ENCODE measurements at places on chromosomes 5 and 9.

DNA sequence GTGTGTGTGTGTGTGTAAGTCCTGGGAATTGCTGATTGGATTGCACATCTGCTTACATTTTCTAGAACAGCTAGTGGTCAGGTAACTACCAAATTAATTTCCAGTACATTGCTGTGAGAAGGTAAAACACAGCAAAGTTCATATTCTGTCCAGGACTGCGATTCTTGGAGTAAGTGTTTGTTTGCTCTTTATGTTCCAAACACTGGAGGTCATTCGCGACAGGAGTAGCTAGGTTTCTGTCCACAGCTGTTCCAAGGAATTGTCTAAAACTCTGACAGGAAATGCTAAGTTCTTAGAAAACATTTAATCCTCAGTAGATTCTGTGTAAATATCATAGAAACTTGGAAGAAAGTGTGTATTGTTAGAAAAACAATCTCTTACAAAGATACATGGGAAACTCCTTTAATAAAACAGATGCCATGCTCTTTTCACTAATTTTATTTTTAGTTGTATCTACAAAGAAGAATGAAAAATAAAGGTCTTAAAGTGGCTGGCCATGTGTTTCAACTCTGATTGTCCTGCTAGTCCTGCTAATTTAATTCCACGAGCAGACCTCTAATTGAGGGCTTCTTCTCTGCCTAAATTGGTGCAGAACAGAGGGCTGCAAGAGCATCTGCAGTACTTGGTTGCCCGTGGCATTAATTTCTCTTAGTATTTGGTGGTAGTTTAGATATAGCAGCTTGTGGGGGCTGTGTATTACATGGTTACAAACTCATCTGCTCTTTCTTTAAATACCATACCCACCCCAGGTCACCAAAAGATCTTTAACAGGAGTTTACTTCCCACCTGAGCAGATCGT is 464.5 kb downstream of the RASEF start:
- no peak for DNase-seq

DNA sequence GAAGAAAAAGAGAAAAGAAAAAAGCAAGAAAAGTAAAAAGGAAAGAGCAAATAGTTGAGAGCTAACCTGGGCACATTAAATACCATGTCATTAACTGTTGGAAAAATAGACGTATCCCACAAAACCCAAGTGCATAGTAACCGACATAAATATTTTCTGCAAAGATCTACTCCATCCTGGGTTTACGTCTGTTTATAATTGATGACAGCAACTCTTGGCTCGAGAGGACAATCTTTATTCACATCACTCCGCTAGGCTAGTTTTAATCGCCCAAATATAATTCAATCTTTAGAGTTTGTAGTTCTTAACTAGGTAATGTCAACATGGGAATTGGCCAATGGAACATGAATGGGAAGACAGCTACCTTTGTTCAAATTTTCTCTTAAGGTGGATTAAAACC is 321.7 kb upstream of the TNC start:
- DNase-seq: no peak

DNA sequence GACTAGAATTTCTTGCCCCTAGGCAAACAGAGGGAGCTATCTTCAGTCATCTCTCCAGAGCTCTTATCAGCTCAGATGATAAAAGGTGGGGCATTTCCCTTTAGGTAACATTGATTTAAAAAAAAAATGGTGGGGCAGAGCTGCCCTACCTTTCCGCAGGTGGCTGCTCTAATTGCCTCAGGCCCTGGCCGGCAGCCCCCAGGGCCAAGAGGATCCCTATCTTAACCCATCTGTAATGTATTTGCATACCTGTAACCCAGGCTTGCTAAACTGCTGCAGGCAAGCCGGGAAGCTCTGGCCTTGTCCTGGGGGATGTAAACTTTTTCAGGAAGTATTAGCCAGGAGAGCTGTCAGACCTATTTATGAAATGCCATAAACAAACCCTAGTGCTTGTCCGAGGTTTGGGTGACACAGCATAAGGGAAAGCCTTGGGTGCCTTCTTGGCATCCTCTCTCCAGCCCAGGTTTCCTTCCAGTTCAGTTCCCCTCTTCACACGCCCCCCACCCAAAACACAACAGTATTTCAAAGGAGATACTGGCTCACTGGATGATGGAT is 20.9 kb upstream of the ZSWIM6 start:
- no peak for DNase-seq

DNA sequence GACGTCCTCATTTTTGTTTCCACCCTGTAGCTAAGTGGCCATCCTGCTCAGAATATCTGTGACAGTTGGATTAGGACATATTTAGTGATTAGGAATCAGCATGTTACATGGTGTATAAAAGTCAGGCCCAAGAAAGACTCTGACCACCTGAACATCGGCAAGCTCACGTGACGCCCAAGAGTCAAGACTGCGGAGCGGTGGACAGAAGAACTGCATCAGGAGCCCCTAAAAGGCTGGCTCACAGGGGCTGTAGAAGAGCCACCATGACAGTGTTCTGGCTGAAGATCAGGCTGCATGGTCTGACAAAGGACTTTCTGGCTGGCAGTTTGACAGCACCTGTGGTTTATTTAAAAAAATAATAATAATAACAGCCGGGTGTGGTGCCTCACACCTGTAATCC is 185.3 kb downstream of the AUH start:
- DNase-seq: no peak

GRCh38 chr9:137227054-137227852 is at the start of gene RNF224:
Gene RNF224, plus strand, starts transcription at chr9:137227502. Its CDS starts 834 bp downstream, at chr9:137228336.
- peak; percentile 73 for DNase-seq

- DNase-seq: no peak
Measured at GRCh38 chr5:50672663-50673062, 6.2 kb downstream of the PARP8 start.

GRCh38 chr5:10555277-10555684 is 8.6 kb upstream of the ANKRD33B start:
- DNase-seq: no peak

DNA sequence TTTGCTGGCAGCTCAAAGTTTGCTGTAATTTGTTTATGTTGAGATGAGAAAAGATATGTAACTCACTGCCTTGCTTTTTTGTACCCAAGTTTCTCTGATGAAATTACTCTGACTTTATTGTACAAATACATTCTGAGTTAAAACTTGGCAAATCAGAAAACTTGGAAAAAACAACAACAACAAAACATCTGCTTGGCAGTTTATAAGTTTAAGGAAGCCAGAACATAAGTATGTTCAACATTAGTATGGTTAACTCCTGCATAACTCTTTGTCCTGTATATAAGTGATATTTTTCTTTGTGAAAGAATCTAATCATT is 233.1 kb downstream of the MAST4 start:
- DNase-seq: no peak

DNA sequence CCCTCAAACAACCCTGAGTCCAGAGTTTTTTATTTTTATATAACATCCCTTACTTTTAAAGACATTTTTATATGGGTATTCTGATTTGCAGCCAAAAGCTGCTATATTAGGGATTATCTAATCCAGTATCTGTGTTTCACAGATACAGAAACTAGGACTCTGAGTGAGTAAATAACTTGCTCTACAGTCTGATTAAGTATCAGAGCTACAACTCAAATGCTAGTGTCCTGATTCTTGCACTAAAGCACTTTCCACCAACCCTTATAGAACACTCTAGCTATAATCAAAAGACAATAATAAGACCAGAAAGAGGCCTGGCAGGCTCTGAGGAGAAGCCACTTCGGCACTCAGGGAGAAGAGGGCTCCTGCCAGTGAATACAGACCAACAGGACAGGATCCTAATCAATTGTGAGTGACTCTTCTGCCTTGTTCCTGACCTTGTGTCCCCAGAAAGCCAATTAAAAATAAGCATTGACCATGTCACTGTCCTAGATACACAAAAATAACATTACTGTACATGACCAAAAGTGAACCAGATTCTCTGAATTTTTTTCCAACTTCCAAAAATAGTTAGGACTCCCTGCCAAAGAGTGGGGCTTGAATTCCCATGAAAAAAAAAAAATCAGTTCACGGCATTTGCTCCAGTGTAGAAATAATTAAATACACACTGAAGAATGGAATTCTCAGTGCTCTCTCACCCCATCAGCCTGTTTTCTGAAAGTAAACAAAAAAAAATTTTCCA is 63.6 kb upstream of the MAP3K1 start:
- no peak for DNase-seq

DNA sequence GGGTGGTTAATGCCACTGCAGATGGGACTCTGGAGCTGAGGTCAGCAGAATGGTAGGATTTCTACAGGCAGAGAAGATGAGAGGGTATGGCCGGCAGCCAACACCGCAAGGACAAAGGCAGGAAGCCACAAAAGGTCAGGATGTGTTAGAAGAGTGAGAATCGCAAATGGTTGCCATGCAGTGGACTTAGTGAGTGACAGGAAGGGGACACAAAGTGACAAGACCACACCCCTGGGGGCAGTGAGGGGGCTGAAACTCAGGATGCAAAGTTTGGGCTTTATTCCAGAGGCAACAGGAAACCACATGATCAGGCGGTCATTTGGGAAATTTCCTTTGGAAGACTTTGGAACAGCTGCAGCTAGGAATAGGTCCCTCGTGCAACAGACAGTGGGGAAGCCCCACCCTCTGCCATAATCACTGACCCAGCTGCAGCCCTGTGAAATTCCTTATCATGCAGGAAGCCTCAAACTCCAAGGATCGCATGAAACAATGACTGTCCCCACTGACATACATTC is 14.2 kb upstream of the CCDC180 start:
- no peak for DNase-seq

DNA sequence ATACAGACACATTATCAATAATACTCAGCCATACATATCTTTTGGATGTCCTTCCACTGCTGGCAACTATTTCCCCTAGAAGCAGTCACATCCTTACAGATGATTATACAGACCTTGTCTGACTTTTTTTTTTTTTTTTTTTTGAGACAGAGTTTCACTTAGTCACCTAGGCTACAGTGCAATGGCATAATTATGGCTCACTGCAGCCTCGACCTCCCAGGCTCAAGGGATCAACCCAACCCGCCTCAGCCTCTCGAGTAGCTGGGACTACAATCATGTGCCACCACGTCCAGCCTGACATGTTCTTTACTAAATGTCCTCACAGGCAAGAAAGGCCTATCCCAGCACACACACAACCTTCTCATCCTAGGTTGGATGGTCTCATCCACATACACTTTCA is 24.0 kb downstream of the NR6A1 start:
- DNase-seq: no peak

DNA sequence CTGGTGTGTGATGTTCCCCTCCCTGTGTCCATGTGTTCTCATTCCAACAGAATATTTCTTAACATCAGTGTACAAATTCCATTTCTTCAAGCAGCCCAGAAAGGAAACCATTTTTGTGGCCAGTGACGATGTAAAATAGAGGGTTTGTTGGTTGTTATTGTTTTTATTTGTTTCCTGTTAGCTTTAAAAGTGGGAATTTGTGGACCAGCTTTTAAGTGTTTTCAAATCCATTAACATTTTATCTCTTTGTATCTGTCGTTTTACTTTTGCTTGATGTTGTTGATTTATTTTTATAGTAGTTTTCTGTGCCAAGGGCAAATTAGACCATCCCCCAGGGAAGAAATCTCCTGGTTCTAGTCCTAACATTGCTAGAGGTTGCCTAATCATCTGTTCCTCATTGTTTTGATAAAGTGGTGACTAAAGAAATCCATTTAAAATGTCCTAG is 100.0 kb downstream of the GDNF start:
- no peak for DNase-seq

GRCh38 chr5:128777052-128777451 is 188.2 kb upstream of the SLC27A6 start:
- DNase-seq: no peak

DNA sequence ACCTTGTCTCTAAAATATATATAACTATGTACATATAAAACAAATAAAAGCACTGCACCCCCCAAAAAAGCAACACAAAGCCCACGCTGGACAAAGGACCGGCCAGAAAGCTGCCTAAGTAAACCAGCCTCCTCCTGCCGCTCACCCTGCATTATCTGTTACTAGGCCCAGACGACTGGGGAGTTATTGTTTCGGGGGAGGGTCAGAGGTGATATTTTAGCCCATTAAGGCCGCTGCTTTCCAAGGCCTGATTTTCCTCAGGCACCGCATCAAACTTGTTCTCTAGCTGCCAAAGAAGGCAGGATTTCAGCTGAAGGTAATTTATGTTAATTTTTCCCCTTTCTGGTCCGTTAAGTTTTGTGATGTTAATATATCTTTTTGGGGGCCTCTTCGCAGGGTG is 44.0 kb upstream of the CTNNA1 start:
- no peak for DNase-seq

GRCh38 chr5:105924366-105924765 is 1746.4 kb downstream of the EFNA5 start:
- DNase-seq: no peak

DNA sequence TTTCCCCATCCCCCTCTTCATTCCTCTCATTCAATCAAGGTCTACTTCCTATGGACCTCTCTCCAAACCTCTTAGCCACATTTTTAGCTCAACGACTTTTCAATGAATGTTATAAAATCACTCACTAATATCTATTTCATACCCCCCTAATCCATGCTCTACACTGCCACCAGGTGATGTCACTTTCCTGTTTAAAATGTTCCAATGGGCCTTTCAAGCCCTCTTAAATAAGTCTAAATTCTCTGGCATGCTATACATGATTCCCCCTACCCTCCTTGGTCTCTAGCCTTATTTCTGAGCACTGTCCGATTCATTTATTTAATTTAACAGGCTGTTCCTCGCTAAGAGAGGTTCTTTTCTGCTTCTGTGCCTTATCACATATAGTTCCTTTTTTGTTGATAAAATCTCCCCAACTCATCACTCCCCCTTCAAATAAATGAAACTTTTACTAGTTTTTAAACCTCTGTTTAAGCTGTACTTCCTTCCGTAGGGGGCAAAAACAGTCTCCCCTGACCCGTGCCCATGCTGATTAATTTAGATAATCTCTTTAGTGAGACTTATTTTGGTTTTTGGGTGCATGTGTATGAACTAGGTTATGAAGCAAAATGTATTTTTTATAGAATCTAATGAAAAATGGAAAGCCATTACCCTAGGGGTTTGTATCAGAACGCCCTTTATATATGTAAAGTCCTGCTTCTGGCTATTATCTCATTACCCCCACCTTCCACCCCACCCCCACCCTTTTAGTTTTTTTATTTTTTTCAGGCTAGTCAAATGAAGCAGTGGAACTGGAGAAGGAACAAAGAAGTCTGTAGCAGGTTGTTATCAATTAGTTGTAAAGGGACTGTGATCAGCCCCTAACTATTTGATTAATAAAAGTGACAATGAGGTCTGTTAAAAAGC is 9.0 kb downstream of the ABHD17B start:
- DNase-seq: no peak

DNA sequence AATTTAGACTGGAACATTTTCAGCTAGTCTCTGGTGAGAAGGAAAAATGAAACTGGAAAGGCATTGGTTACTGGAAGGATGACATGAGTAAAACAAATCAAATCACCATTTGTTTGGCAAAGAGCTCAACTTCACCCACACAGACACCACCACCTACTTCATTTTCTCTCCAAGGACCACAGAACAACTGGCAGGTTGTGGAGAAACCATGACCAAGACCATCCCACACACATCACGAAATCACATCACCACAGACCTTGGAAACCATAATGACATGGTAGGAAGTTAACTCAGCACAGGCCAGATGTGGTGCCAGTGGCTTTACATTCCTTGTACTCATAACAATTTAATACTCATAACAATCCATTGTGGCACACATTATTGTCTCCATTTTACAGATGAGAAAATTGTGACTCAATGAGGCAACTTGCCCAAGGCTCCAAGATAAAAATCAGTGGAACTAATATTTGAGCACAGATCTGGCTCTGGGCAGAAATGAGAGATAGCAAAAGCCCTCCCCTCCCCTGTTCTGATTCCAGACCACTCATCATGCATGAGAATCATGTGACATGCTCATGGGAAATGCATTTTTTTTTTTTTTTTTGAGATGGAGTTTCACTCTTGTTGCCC is 7.5 kb downstream of the OR1K1 start:
- no peak for DNase-seq

GRCh38 chr9:34490360-34490759 is 31.8 kb downstream of the DNAI1 start:
- DNase-seq: no peak
